Transverse colon (tissue), 4 donors: ENCODE measurements at places on chromosomes 2 and 18. TPM values are rescaled to one million over a fixed set of nuclear protein-coding genes. Genes with fewer than 3 reads are reported as not detected.

HOXD9 gene
- total RNA-seq = 13.3 TPM

- DNase-seq = no peak
Measured at GRCh38 chr2:143473216-143473615, 344.0 kb downstream of the ARHGAP15 start.

RAB27B gene
- total RNA-seq = 5.6 TPM

- no peak for DNase-seq
Measured at GRCh38 chr18:21277578-21277977, 35.5 kb downstream of the GREB1L start.

GRCh38 chr2:96633641-96634040, 4.5 kb downstream of the KANSL3 start:
- DNase-seq = no peak

DNA sequence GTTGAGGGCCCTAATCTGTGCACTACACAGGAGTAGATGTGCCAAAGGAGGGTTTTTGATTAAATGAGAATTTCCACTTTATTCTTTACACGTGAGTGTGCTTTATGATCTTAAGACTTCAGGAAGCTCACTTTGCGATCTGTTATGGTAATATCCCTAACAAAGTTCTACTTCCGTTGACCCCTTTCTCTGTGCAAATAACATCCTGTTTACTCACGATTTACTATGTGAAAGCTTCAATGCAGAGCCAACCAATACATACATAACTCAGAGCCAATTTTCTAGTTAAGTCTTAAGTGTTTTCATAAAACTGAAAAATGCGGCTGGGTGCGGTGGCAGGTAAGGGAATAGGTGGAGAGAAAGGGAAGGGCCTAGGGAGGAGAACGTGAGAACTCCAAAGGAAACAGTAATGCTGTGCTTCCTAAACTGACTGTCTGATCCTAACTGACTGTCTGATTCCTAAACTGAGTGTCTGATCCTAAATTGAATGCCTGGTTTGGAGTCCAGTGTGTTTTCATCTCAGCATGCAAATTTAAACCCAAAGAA, 87.6 kb downstream of the PLCL1 start:
- DNase-seq = no peak

EMILIN2 gene
- 23.7 TPM for total RNA-seq

VWA3B gene
- not detected for total RNA-seq

ACTR3 gene
- 68.8 TPM for total RNA-seq

GRCh38 chr2:36337354-36337753, 18.2 kb upstream of the CRIM1 start:
- no peak for DNase-seq

PAIP2B gene
- 2.2 TPM for total RNA-seq

DNA sequence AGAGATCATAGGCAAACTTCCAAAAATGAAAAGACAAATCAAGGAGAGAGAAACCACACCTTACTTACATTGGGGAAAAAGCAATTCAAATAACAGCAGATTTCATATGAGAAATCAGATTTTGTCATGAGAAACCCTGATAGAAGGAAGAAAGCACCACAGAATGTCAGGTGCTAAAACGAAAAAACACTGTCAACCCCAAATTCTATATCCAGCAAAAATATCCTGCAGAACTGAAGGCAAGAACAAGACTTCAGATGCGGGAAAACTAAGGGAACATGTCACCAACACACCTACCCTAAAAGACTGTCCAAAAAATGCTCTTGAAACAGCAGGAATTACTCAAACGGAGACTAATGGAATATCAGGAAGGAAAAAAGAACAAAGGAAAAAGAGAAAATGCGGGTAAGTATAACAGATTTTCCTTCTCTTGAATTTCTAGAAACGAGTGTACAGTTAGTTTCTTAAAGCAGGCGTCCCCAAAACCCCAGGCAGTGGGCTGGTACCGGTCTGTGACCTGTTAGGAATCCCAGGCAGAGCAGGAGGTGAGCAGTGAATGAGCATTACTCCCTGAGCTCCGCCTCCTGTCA, 7.3 kb upstream of the ID2 start:
- no peak for DNase-seq

DNA sequence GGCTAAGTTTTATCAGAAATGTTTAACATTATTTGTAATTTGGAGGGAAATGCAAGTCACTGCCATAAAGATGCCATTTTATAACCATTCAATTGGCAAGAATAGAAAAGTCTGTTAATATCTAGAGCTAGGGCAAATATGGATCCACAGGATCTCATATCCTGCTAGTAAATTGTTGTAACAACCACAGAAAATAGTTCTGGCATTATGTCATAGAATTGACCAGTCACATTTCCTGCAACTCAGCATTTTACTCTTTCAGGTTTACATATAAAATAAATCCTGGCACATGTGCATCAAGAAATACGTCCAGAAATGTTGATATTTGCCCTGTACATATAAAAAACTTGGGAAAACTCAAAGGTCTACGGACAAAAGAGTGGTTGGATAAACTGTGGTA, 32.9 kb downstream of the OSBPL6 start:
- no peak for DNase-seq

- DNase-seq = no peak
Measured at GRCh38 chr18:27994571-27994970, 182.4 kb downstream of the CDH2 start.

- DNase-seq = peak; percentile 42
Measured at GRCh38 chr18:31610286-31611205, 18.9 kb downstream of the TTR start.

DNA sequence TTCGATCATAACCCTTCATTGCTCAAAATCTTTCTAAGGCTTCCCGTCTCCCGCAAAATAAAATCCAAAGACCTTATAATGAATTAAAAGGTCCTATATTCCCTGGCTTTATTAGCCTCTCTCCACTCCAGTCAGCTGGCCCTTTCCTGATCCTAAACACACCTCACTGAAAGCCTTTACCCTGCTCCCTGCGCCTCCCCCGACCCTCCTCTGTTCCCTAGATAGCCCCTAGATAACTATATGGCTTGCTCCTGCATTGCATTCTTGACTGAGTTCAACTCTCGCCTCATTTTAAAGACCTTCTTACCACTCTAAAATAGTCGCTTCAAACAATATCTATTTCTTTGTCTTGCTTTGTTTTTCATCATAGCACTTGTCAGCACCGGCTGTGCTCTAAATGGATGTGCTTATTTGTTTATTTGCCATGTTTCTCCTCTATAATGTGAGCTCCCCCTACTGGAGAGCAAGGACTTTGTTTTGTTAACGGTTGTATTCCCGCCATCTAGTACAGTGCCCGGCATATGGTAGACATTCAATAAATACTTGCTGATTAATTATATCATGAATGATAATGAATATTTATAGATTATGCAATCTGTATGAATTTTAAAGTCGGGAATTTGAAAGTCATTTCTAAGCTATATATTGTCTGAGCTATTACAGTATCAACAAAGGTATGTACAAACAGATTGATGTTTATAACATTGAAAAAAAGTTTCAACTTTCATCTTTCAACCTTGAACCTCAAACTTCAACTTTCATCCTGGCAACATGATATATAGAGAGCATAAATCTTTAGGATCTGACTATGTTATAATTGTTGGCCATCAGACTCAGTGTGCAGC, 32.4 kb upstream of the VIT start:
- no peak for DNase-seq

- DNase-seq = peak; percentile 47
Measured at GRCh38 chr2:71930049-71930681, 217.5 kb downstream of the CYP26B1 start.

- no peak for DNase-seq
Measured at GRCh38 chr2:2804528-2804927, 473.5 kb upstream of the MYT1L start.

RND3 gene
- 54.6 TPM for total RNA-seq

GRCh38 chr18:65822826-65823225, 72.0 kb downstream of the CDH7 start:
- DNase-seq = no peak

DNA sequence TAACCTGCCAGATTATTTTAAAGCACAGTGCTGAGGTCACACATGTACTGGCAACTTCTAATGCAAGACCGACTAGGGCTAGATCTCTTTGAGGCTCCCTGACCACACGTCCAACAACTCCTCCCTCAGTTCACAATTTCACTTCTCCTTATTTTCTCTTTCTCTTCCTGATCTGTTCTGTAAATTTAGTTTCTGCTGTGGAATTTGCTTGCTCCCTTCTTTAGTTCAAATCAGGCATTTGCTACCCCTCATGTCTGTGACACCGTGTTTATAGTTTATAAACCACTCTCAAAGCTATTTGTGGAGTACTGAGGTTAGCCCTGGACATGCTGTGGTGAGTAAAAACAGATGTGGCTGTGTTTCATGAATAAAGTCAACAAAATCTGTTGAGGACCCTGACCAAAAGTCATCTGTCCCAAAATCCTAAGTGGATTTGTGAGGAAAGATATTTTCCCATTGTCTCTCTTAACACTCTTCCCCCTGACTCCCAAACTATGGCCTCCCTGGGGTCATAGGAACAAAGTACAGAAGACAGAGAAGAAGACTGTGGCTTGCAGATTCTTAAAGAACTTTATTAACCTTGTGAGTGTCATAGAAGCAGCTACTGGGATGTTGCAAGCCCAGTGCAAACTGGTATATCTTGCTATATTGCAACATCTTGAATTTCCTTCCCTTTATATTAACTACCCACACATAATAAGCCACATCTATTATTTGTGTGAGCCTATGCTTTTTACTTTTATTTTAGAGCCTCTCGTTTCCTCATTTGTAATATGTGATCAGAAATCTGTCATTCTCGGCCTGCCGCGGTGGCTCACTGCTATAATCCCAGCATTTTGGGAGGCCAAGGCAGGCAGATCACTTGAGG, 3.5 kb upstream of the NAGK start:
- DNase-seq = peak; percentile 26

TMEM237 gene
- 3.4 TPM for total RNA-seq

DNA sequence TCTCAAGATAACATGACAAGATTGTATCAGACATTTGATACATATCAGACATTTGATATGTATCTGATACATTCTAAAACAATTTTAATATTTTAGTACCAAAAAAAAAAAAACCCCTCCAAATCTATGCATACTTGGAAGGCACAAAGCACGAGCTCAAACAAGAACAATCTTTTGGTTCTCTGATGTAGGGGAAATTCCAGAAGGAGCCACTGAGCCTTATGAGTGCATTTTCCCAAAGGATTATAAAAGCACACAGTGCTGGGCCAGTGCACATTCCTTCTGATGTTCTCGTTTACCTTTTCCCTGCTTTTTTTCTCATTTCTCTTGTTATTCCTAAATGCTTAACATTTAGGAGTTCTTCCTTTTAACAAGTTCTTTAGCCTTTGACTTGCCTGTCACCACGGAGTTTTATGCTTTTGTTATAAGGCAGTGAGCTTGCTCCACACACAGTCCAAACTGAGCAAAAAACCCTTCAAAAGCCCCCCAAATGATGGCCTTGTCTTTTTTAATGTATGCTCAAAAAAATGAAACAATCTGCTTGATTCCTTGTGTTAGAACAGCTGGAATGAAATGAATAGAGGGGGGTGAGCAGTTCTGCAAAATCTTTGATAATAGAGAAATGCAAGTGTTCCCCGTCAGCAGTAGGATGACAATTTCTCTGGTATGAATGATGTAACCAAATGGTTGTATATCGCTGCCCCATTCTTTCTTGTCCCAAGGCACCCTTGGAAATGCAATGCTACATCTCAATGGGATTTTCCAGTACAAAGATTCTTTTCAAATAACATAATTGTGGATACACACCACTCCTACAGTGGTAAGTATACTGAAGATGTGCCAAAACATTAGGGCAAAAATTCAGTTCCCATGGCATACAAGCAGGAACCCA, 597.2 kb upstream of the ZEB2 start:
- DNase-seq = no peak

HTR2B gene
- 0.40 TPM for total RNA-seq

SNTG2 gene
- 1.9 TPM for total RNA-seq

- no peak for DNase-seq
Measured at GRCh38 chr18:76808561-76808960, 13.8 kb upstream of the ZNF236 start.

- DNase-seq = no peak
Measured at GRCh38 chr2:34997779-34998178, 1357.8 kb upstream of the CRIM1 start.

- DNase-seq = no peak
Measured at GRCh38 chr2:16948053-16948452, 282.4 kb upstream of the CYRIA start.

- no peak for DNase-seq
Measured at GRCh38 chr2:224956706-224957105, 85.6 kb downstream of the DOCK10 start.

- no peak for DNase-seq
Measured at GRCh38 chr2:69805887-69806286, 23.6 kb upstream of the GMCL1 start.
